Pancreas (tissue), 10 donors: ENCODE measurements at places on chromosomes 3 and 15. TPM values are rescaled to one million over a fixed set of nuclear protein-coding genes. Genes with fewer than 3 reads are reported as not detected.

The PTH1R gene
- polyA plus RNA-seq: 32.0 TPM

The IL12A gene
- polyA plus RNA-seq: 1.4 TPM

The SH2D7 gene
- 0.15 TPM for polyA plus RNA-seq

The IMPDH2 gene
- 150 TPM for polyA plus RNA-seq

The TRH gene
- polyA plus RNA-seq: not detected
